ENCODE measurements at places on chromosomes 12 and 14.

GRCh38 chr12:124753228-124753591 lies 110.5 kb downstream of the SCARB1 start:
- no peak for DNase-seq

DNA sequence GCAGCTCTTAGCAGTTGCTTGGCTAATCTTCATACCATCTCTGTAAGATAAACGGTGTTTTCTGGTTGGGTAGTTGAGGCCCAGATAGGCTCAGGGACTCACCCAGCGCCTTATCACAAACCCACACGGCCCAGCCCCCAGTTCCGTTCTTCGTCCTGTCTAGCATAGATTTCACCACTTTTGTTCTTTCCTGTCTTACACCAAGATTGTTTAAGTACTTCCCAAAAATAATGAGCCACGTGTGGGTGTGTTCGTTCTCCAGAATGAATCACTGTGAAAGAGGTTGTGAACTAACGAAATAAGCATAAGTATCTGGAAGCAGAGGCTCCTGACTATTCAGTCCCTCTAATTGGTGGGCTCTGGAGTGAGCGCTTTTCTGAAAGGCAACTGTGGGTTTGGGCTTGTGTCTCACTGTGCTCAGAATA lies 21.4 kb downstream of the ACVR1B start:
- peak; percentile 36 for DNase-seq

GRCh38 chr12:5768581-5769196 lies 176.4 kb downstream of the ANO2 start:
- DNase-seq = no peak

GRCh38 chr12:1305063-1305434 lies 289.3 kb downstream of the FBXL14 start:
- DNase-seq = no peak

DNA sequence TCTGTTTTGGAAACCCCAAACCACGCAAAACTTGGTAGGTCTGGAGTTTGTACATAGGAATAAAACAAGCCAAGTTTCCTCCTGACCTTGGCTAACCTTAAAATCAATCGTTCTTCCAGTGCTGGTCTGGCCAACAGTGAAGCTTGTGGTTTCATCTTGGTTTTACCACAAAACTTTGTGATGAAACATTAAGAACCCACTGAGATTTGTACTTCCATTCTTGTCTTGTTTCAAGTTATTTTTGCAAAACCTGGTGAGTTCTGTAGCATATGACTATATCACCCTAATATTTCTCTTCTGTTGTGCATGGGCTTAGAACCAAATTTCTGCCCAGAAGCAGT lies 26.4 kb downstream of the SIX1 start:
- no peak for DNase-seq

GRCh38 chr12:109670731-109671130 lies 42.9 kb upstream of the FAM222A start:
- no peak for DNase-seq

DNA sequence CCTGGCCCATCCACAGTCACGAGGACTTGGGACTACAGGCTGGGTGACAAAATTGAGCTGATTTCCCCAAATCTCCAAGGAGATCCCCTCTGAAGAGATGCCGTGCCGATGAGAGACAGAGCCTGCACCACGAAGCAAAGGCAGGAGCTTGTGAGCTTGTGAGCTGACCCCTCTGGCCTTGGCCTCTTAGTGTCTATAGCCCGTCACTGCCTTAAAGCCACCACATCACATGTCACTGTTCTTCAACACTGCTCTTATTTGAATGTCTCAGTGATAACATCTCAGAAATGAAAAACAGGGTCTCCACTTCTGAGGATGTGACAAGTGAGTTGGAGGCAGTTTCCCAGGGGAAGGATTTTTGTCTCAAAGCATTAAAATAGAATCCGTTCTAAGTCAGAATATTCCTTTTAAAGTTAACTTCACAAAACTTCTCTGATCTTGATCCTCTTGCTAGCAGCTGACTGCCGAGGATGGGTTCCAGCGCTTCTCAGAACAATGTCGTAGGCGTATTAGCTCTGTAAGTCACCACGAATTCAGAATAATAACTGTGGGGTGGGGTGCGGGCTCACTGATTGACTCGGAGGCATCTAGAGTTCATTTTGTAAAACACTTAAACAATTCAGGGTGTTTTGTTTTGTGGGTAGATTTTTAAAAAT lies 37.5 kb downstream of the CHST11 start:
- DNase-seq = peak; percentile 59

- DNase-seq = no peak
These were observed 69.4 kb upstream of the DYRK2 start for GRCh38 chr12:67578976-67579661.

GRCh38 chr12:51589060-51589459 lies 2.0 kb upstream of the SCN8A start:
- DNase-seq = no peak

DNA sequence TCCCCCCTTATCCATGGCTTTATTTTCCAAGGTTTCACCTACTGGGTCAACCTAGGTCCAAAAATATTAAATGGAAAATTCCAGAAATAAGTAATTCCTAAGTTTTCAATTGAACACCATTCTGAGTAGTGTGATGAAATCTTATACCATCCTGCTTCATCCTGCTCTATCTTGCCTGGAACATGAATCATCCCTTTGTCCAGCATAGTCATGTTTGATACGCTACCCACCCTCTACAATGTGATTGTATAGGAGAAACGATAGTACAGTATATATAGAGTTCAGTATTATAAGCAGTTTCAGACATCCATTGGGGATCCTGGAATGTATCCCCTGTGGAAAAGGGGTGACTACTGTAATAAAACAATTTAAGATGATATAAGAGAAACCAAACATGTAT lies 62.2 kb downstream of the IFNG start:
- DNase-seq = no peak

DNA sequence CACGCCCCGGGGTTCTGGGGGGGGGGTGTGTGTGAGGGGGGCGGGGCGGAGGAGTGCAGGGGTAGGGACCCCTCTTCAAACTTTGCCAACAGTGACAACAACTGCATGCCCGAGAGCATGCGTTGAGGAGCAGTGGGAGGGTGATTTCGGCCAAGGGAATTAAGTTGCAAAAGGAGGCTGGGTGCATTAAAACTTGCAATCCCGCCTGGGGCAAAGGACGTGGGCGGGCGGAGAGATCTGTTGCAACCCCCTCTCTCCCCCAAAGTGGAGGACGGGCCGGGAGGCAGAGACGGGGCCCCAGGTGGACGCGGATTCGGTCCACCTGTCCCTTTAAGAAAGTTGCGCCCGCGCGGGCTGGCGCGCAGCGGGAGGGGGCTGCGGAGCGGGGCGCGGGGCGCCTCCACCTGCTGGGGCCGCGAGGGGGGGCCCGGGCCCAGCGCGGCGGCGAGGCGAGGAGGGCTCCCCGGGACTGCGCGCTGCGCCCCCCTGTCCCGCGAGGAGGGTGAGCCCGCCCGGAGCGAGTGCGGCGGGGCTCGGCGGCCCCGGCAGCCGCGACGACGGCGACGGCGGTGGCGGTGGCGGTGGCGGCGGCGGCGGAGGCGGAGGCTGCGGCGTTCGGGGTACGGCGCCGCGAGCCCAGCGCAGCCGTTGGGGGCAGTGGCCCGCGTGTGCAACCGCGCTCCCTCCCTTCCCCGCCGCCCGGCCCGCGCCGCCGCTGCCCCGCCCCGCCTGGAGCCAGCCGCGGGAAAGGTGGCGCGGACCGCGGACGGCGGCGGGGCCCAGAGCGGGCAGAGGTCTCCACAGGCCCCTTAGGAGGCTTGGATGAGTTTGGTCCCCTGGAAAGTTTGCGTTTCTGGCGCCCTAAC lies 530 bp upstream of the FOXN4 start:
- no peak for DNase-seq

GRCh38 chr12:49730568-49731101 lies 10.7 kb upstream of the TMBIM6 start:
- no peak for DNase-seq

DNA sequence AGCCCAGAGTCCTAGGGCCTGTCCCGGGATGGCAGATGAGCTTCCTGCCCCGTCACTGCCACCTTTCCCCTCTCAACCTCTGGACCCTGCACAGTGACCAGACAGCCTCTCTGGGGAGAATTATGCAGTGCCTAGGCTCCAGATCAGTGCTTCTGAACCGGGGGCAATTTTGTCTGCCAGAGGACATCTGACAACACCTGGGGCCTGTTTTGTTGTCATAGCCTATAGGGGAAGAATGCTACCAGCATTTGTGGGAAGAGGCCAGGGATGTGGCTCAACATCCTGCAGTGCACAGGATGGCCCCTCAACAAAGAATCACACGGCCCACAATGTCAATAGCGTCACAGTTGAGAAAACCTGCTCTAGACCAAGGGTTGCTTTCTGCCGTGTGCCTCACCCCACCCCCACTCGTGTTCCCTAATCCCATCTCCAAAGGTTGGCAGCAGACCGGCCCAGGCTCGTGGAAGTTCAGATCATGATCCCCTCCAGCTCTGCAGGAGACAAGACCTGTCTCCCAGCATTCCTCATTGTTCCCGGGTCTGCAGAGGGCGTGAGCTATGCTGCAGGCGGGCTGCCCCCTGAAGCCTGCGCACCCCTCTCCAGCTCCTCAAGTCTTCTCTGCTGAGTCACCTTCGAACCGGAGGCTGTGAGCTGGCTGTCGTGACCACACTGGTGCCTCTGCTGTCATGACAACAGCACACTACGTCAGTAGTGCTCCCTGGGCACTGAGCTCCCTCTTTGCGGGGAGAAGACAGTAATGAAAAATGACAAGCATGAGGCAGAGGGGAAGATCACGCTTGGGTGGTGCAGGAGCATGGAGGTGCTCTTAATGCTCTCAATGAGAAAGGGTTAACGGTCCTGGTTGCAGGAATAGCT lies 2.0 kb upstream of the GAPDH start:
- DNase-seq = peak; percentile 70

DNA sequence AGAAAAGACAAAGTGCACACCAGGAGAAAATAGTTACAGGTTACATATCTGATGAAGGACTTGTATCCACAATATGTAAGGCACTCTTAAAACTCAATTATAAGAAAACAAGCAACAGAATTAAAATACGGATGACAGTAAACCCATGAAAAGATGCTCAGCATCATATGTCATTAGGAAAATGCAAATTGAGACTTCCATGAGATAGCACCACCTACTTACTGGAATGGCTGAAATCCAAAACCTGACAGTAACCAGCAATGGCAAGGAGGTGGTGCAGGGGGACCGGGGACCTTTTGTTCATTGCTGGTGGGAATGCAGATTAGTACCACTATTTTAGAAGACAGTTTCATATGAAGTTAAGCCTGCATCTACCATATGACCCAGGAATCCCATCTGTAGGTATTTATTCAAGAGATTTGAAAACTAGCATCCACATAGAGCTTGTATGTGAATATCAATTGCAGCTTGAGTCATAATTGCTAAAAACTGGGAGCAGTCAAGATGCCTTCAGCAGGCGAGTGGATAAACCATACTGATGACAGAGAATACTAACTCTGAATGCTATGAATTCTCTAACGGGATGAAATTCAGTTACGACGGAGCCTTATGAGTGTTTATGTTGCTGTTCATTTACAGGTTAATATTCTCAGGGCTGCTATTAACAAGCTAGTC lies 43.9 kb upstream of the ASPG start:
- DNase-seq = no peak

DNA sequence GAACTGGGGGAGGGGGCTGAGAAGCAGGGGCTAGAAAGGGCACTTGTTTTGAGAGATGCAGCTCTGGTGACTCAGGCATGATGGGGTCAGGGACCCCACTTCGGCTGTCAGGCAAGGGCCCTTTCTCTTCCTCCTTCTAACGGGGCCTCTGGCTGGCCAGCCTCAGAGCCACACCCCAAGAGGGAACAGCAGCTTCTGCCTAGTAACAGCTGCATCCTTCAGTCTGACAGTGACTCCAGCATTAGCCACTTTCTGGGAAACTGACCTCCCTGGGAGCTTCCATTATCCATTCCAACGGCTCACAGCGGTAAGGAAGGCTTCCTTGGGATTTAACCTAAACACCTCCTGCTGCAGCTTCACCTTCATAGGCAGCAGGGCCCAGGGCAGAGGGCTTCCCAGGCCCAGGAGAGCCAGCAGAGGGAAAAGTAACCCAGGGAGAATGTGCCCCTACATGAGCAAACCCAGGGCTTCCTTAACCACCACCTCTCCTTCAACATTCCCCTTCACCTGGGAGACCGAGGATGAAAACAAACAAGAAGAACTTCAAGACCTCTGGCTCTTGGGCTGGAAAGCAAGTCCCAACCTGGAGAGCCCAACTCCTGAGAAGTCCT lies 2.7 kb downstream of the NCKAP5L start:
- no peak for DNase-seq

GRCh38 chr12:51082561-51083125 lies 753 bp downstream of the CSRNP2 start:
- no peak for DNase-seq

DNA sequence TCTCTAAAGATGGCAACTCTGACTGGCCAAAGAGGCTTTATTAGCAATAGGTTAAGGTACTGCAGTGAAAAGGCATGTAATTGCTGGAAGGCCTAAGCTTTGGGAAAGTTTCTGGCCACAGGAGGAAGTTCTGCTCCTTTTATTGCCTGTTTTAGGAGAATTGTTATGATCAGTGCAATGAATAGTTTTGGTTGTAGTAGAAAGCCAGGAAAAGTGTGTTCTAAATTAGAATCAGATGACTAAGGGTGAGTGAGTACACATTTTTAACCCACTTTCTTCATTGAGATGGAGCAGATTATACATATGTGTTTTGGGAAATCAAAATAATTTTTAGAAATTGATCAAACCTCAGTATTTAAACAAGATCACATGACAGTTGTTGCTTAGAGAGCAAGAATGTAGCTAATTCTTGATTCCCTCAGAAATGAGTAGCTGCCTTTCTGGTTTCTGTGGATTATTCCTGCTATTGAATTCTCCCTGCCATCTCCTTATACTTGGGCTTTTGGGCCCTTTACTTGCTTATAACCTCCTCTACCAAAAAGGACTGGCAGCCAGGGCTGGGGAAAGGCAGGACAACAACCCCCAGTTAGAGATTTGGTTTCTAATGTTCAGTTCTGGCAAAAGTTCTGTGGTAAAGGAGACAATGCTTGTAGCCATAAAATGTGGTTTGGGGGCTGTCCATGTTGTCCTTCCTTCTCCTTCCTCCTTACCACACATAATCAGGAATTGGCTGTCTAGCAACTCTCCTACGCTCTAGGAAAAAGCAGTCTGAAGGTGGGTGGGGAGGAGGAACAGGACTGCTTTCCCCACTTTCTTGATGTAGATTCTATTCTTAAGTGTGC lies 217.1 kb downstream of the SLC38A4 start:
- no peak for DNase-seq

DNA sequence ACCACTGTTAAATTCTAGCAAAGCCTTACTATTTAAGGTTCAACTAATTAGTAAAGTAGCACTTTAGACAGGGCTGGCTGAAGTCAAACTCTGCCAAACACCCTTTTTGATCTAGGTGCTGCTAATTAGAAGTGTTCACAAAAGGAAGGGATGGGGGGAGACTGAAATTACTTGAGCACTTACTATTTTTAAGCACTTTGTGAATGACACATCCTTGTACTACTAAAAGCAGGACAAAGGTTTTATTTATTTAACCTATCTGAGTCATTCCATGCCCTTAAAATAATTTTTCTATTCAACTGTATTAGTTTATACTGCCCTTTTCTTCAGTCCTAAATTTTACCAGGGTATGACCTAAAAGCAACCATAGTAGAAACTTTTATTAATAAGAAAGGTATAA lies 20.1 kb downstream of the MBIP start:
- DNase-seq = no peak

- DNase-seq = no peak
These were observed 100.5 kb upstream of the MDM1 start for GRCh38 chr12:68432622-68433021.

- no peak for DNase-seq
These were observed 75.6 kb upstream of the KRAS start for GRCh38 chr12:25326326-25326725.
